EH (cell line): ENCODE measurements at places on chromosomes 1 and 21.

- no peak for DNase-seq
These were observed 74.5 kb downstream of the HIVEP3 start for GRCh38 chr1:41844255-41844654.

DNA sequence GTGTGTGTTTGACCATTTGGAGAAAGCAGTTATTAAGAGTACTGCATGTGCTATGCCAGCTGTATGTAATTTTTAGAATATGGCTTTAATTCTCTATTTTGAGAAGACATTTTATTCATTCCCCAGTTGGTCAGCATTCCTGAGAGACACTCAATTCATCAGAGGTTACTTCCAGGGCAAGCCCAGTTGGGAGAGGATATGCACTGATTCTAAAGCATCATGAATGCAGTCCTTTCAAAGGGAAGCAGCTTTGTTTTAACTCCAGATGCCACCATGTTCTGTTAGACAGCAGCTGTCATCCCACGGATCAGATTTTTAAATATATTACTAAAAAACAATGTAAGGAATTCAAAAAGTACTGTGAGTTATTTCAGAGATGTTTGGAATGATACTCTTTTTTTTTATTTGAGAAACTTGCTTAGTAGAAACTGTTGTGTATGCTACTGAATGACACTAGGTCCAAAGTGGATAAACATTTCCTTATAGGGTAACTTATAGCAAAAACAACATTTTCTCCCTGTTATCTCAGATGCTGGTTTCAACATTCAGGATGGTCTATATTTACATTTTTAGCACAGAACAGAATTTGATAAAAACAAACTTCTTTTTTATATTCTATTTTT, 149.5 kb upstream of the B3GALT2 start:
- peak; percentile 96 for DNase-seq

DNA sequence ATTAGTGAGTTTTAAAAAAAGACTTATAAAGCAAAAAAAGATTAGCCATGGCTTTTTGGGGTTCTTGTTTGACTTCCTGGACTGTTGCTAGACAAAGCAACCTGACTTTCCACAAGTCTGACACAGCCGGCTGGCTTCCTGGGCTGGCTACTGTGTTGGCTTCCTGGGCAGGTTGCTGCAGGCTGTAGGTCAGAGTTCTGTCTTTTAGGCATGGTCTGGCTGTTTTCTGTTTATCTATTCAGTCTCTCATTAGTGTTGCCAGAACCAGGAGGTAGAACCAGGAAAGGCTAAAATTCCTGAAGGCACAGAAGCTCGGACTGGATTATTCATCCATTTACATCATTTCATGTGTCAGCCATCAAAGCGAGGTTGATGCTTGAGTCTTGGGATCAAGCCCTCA, 88.6 kb upstream of the SLC35F3 start:
- no peak for DNase-seq

DNA sequence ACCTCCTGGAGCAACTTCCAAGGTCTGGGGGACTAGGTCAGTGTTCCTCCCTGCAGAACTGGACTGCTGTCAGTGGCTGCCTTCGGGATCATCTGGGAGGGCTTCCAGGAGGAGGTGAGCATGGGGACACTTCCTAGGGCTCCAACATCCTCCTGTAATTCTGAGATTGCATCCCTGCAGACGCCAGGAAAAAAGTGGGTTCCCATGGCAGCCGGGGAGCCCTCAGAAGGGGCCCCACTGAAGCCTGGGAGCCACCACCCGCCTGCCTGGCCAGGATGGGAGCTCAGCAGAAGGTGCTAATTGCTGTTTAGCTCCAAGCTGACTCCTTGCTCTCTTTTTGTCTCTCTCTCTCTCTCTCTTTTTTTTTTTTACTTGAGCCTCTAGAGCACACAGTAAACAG, 16.1 kb upstream of the ARF1 start:
- DNase-seq: no peak

DNA sequence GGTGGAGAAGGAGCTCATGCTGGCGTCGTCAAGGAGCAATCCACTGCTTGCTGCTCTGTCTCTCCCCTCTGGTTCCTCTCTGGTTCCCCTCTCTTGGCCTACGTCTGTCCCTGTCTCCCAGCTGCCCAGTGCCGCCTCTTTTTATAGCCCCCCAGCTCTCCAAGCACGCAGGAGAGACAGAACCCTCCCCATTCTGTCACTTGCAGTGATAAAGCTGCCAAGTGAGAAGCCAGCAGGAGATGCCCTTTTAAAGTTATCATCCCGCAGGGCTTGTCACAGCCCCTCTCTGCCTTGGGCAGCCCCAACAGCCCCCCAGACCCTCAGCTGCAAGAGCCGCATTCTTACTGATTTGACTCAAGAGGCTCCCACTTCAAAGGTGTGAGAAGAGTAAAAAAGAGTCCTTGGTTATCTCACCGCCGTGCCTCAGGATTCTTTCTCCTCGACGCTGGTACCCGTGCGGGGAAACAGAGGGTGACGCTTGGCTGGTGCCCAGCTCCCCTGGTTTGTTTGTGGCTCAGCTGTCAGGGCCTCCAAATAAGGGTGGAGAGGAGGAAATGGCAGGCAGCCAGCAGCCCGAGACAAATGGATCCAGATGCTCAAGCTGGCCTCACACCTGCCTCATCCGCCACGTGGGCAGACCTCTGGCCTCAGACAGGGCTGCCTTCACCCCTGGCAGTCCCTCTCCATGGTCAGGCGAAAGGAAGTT, at the start of gene NPPA:
TSS of gene NPPA (minus strand) at position 117 of the 706 bp plus-strand sequence. CDS start at position 18, 99 bp downstream.
- no peak for DNase-seq

DNA sequence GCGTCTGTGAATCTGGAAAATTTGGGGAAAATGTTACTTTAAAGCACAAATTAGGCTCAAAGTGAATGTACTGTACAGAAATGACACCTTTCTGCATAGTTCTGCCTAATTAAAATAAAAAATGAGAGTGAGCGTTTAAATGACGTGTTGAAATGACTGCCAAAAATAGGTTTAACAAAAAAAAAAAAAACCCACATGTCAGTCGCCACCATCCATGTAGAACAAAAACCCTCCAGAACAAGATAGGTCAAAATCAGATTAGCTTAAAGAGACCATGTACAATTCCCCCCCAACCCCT, 745 bp downstream of the PARP1 start:
- no peak for DNase-seq

GRCh38 chr1:173383351-173383750, 93.8 kb upstream of the PRDX6 start:
- DNase-seq: peak; percentile 39

DNA sequence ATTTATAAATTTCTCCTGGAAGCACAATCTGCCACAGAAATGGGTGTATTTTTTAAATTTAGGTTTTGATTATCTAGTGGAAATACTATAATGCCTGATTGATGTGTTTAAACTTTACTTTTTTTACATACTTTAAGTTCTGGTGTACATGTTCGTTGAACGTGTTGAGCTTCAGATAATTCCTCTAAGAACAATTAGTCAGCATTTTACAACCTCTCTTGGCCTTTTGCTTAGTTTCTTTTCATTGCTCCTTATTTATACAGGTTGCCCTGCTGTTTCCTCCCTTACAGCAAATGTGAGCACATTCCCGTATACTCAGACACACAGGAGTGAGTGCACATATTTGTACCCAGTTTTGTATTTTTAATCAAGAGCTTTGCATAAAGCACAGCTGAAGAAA, 1038.9 kb downstream of the BRINP3 start:
- DNase-seq: no peak

DNA sequence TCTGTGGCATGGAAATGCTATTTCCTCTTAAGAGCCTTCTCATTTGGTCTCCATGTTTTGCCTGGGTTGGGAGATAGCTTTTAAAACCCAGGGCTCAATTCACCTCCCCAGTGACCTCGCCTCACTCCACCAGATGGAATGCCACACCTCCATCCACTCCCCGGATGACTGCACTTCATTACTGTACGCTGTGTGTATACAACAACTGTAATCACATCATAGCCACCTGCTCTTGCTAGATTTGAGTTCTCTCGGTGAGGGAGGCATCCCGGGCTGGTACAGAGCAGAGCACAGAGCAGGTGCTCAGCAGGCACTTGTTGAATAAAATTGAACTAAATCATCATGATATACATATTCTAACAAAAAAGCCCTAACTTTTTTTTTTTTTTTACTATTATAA, 26.0 kb downstream of the SDE2 start:
- no peak for DNase-seq

DNA sequence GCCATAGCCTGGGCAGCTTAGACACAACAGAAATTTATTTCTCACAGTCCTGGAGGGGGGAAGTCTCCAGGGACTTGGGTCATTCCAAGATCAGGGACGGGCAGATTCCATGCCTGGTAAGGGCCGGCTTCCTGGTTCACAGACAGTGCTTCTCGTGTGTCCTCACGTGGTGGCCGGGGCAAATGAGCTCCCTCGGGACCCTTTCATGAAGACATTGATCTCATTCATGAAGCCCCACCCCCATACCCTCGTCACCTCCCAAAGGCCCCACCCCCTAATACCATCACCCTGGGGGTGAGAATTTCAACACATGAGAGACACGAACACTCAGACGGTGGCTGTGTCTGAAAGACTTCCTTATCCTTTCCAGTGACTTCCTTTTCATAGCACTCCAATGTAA, 51.5 kb downstream of the ACOT7 start:
- DNase-seq: no peak

GRCh38 chr1:9385801-9386573, 93.3 kb downstream of the SPSB1 start:
- no peak for DNase-seq

GRCh38 chr1:91005285-91005684, 16.6 kb downstream of the ZNF644 start:
- DNase-seq: no peak

GRCh38 chr1:178768423-178768822, 43.4 kb downstream of the RALGPS2 start:
- peak; percentile 28 for DNase-seq

DNA sequence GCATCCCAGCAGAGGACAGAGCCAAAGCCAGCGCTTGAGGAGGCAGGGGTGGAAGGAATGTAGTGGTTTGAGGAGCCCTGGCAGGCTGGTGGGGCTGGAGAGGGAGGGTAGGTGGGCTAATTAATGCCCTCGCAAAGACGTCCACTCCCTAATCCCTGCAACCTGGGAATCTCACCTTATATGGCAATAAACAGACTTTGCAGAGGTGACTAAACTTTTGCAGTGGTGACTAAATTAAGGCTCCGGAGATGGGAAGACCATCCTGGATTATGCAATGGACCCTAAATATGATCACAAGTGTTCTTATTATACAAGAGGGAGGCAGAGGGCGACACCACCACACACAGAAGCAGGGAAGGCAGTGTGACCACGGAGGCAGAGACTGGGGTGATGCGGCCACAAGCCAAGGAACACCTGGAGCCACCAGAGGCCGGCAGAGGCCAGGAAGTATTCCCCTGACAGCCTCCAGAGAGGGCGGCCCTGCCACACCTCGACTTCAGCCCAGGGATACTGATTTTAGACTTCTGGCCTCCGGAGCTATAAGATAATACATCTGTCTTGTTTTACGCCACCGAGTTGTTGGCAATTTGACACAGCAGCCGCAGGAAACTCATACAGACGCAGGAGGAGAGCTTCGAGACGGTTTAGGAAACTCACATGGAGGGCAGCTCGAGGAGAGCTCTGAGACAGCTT, 23.1 kb upstream of the NPPB start:
- no peak for DNase-seq

GRCh38 chr1:200099040-200099439, 71.5 kb downstream of the NR5A2 start:
- peak; percentile 6 for DNase-seq

- no peak for DNase-seq
These were observed 130.6 kb upstream of the CD34 start for GRCh38 chr1:208041505-208041904.

- DNase-seq: no peak
These were observed 27.7 kb downstream of the PLPP3 start for GRCh38 chr1:56551691-56552090.

GRCh38 chr1:50271337-50271736, 151.9 kb downstream of the DMRTA2 start:
- DNase-seq: no peak

DNA sequence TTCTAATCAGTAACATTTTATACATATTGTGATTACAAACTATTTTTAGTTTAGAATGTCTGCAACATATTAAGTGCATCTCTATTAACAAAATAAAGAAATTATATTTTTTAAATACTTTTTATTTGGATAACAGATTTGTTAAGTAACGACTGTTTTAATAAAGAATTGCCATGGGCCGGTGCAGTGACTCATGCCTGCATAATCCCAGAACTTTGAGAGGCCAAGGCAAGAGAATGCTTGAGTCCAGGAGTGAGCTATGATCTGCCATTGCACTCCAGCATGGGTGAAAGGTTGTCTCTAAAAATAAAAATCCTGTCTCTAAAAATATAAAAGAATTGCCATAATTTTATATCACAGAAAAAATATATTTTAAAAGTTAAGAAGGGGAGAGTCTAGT, 4.1 kb downstream of the LRRIQ3 start:
- DNase-seq: peak; percentile 40

GRCh38 chr1:10772711-10773110, 23.7 kb downstream of the CASZ1 start:
- DNase-seq: no peak

DNA sequence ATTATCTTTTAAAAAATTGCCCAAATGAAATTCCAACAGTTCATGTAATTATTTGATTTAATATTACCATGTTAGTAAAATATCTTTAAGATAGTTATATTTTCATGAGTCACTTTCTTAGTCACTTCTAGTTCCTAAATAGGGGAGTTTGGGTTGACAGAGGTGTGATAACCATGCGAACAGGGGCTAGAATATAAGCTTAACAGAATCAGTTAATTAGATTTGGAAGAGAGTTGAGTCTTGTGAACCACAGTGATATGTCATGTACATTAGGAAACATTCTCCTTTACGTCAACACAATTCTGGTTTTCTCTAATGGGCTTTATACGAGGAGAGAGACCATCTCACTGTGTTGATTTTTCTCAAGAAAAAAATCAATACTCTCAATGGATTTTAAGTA, 64.8 kb upstream of the ZNF281 start:
- DNase-seq: no peak

DNA sequence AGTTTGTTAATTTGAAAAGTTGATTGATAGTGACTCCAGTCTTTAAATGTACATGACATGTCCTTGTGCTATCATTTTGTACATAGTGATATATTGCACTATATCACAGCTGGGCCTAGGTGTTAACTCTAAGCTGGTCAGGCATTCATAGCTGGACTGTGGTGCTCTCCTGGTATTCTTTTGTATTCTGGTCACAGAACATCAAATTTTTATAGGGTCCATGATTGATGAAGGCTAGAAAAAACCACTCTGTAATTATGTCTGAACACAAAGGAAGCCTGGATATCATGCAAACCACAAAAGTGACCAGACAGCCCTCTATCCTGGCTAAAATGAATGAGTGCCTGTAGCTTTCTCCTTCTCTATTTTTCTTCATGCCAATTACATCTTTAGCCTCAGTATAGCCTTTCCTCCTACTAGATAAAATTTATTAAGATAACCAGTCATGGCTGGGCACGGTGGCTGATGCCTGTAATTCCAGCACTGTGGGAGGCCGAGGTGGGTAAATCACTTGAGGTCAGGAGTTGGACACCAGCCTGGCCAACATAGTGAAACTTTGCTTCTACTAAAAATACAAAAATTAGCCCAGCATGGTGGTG, 134.9 kb upstream of the B3GALT2 start:
- DNase-seq: peak; percentile 73

- DNase-seq: no peak
These were observed 204.5 kb downstream of the TTLL7 start for GRCh38 chr1:83794384-83794783.

- DNase-seq: peak; percentile 81
These were observed 14.4 kb downstream of the RNF223 start for GRCh38 chr1:1059494-1060280.

GRCh38 chr21:35026617-35027562, 22.2 kb downstream of the RUNX1 start:
- peak; percentile 40 for DNase-seq
